ENCODE measurements at places on chromosomes 3 and 15. TPM values are rescaled to one million over a fixed set of nuclear protein-coding genes. Genes with fewer than 3 reads are reported as not detected.
A peak's percentile ranks its signal among the peaks of the same experiment; 100 is the strongest.

The GOLGB1 gene
- total RNA-seq, result 31.2 TPM

The UROC1 gene
- total RNA-seq, result not detected

The EPHB3 gene
- total RNA-seq, result not detected

The A4GNT gene
- not detected for total RNA-seq

The KCNMB2 gene
- not detected for total RNA-seq

GRCh38 chr3:43759297-43759782 lies 68.6 kb downstream of the ABHD5 start:
- no peak for DNase-seq

- DNase-seq, result no peak
Observed at GRCh38 chr15:68204361-68204760, 771 bp downstream of the CALML4 start.

GRCh38 chr3:122520861-122521260 lies 6.1 kb upstream of the KPNA1 start:
- DNase-seq, result no peak

DNA sequence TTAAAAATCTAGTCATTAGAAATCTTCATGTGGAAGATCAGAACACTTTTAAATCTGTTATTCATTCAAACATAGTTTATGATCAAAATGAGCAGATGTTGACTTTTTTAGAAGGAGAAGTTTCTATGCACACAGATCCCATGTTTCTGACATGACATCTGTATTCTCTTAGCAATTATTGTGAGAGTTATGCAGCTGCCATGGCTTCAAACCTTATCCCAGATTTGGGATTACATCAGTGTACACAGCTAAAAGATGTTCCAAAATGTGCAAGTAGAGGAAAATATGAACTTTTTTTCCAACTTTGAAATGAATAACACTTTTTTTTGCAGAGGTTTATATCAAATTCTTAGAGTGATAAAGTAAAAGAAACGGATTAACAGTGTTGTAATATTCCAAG lies 1166.9 kb downstream of the ZPLD1 start:
- DNase-seq, result no peak

- no peak for DNase-seq
Observed at GRCh38 chr3:149332227-149332765, 1.1 kb downstream of the TM4SF18 start.

- DNase-seq, result no peak
Observed at GRCh38 chr3:62669161-62669560, 206.1 kb downstream of the CADPS start.

GRCh38 chr15:59333401-59334075 lies 39.1 kb downstream of the MYO1E start:
- DNase-seq, result no peak

GRCh38 chr3:133962849-133963248 lies 66.9 kb downstream of the SLCO2A1 start:
- no peak for DNase-seq

DNA sequence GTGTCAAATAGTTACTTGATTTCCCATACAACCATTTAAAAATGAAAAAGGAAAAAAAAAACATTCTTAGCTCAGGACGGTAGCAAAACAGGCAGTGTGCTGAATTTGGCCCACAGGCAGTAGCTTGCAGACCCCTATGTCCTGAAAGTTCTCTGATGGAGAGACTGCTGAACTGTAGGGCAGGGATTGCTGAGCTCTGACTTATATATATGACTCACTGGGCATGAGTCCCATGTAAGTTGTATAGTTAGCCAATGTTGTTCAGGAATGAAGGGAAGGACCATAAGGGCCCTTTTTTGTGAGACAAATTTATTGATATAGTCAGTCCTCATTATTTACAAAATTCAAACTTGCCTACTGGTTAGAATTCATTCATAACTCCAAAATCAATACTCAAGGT lies 36.9 kb upstream of the FRMD4B start:
- DNase-seq, result no peak

GRCh38 chr3:157116017-157116416 lies 43.9 kb downstream of the CCNL1 start:
- DNase-seq, result no peak

DNA sequence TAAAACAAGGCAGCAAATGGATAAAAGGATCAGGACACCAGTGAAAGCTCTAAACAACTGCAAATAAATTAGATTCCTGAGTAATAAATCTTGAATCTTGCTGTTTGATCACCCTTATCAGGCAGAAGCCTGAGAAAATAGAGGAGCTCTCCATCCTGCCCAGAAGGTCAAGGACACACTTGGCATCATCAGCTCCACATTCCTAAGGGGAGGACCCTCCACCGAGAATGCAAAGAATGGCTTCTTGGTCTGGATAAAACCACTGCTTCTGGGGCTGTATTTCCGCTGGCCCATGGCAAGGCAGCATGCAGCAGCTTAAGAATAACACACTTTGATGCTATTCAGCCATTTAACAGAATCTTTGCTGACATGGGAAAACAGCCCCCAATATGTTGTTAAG lies 108.9 kb upstream of the TSC22D2 start:
- no peak for DNase-seq

DNA sequence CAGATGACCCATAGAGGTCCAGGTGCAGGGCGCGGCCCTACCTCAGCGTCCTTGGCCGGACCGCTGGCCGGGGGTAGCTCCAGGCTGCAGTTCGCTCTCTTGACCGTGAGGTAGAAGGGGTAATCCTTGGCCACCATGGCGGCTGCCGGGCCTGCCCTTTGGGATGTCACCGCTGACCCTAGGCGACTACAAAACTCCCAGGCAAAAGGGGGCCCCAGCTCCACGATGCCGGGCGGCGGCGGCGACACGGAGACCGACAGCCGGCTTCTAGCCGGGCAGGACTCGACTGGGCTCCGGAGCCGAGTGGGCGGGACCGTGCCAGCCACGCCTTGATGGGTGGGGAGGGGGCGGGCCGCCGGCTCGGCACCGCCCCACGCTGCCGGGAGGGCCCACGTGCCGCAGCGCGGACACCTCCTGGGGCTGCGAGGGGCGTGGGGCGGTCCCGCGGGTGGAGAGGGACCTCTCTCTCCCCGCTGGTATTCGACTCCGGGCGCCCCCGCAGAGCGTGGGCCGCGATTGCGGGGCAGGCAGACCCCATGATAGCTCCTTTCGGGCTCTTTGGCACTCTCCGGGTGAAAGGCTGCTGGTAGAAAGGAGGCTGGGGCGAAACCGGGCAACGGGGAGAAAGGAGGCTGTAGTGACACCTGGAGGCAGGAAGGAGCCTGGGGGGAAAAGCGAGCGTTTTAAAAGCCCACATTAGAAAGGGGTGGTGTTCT lies at the start of gene ARHGEF3:
ARHGEF3 (minus strand) TSS at position 288 of the 716 bp plus-strand sequence; CDS start at position 137, 151 bp downstream.
- DNase-seq, result peak; percentile 90

GRCh38 chr3:38139191-38139590 lies 730 bp downstream of the MYD88 start:
- DNase-seq, result no peak

DNA sequence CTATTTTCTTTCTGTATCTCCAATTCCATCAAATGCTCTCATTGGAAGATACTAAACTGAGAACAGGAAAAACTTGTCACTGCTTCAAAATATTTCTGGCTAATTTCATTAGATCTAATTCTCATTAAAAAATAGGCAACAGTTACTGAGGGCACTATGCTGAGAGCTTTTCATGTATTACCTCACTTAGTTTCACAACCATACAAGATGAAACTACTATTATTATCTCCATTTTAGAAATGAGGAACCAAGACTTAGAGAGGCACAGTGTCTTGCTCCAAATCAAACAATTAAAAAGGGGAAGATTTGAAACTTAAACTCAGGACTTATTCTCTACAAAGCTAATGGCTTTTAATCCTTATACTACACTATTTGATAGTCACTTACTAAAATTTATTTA lies 7.2 kb upstream of the OTOL1 start:
- DNase-seq, result no peak
